ENCODE measurements at places on chromosomes 3 and 15.

- no peak for DNase-seq
Observed at GRCh38 chr3:115638991-115639390, 15.7 kb downstream of the GAP43 start.

GRCh38 chr15:90512276-90512675, 17.4 kb upstream of the CRTC3 start:
- no peak for DNase-seq

DNA sequence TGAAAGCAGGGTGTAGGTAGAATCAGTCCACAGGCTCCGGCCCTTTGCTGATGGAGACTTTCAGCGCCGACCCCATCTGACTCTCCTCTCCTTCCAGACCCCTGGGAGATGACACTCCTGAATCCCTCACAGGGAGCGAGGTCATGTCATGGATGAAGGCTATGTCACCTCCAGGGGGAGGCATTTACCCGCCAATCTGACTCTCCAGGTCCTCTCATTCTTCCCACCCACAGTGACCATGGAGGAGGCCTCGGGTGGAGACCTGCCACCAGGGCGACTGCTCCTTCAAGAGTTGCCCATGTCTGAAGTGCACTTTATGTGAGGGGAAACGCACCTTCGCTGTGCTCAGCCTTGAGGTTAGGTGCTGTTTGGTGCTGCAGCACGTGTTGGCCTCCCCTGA, 112.7 kb downstream of the KLF13 start:
- no peak for DNase-seq

DNA sequence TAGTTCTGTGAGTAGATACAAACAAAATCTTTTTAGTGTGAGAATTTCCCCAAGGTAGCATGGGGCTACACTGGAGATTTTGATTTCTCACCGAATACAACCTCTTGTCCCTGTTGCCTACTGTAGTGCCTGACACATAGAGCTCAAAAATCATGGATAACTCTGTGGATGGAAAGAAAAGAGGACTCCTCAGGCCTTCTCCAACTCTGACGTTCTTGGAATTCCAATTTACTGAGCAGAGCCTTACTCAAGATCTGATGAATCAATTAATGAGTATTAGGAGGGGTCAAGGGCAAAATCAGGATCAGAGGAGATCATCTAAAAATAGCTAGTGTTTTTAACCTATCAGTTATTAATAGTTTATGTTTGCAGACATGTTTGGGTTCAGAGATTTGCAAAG, 46.7 kb upstream of the PYDC2 start:
- DNase-seq, result no peak

- no peak for DNase-seq
Observed at GRCh38 chr15:28977377-28978010, 91.7 kb downstream of the APBA2 start.

- DNase-seq, result no peak
Observed at GRCh38 chr3:52451237-52452083, 2.4 kb downstream of the TNNC1 start.

GRCh38 chr3:37864904-37865303, 3.2 kb downstream of the CTDSPL start:
- DNase-seq, result no peak

DNA sequence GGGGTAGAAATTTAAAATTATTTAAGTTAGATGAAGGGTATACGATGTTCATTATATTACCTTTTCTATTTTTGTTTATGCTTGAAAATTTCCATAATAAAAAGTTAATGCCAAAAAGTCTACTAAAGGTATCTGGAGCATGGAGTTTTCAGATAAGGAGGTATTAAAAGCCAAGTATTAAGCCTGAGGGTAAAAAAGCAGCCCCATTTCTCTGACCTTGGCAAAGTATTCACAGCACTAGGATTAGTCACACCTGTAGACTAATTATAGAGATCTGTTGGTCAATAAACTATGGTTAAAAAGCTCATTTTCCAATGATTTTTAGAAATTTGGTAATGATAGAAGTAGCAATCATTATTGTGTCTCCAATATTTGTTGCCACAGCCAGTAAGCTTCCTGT, 23.1 kb downstream of the XRN1 start:
- no peak for DNase-seq

GRCh38 chr15:47376190-47376589, 341.1 kb upstream of the SEMA6D start:
- DNase-seq, result no peak

- no peak for DNase-seq
Observed at GRCh38 chr3:175301741-175302140, 442.6 kb downstream of the NAALADL2 start.

DNA sequence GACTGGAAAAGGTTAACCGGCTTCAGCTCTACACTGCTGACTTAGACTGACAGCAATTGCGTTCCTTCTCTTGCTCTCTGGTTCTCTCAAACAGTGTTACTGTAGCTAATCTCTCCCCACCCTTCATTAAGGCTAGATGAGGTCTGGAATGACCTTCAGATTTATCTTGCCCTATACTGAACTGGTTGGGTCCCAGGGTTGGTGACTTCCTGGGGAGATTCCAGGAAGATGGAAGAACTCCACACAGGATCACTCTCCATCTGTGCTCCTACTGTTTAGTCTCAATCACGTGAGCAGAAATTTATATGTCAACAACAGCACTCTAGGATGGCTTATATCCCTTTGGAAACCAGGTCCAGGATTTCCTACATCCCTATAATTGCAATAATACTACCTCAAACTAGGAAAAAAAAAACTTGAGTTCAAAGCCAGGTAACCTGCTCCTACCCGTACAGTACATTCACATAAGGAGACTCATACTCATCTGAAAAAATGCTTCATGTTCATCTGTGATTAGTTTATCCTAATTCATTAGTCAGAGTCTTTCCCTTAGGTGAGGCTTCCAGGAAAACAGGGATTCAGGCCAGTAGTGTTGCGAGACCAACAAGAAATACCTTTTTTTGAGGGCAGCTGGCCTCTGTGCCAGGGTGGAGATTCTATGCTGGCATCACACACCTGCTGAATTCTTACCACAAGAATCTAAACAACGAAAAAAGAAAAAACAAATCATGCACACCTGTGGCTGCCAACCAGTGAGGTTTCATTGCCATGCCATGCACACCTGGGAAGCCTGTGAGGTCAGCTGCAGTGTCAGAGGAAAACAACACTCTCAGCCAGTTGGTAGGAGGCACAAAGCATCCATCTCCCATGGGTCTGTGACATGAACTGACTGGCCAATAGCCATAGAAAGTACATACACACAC, 297.3 kb downstream of the MECOM start:
- no peak for DNase-seq

DNA sequence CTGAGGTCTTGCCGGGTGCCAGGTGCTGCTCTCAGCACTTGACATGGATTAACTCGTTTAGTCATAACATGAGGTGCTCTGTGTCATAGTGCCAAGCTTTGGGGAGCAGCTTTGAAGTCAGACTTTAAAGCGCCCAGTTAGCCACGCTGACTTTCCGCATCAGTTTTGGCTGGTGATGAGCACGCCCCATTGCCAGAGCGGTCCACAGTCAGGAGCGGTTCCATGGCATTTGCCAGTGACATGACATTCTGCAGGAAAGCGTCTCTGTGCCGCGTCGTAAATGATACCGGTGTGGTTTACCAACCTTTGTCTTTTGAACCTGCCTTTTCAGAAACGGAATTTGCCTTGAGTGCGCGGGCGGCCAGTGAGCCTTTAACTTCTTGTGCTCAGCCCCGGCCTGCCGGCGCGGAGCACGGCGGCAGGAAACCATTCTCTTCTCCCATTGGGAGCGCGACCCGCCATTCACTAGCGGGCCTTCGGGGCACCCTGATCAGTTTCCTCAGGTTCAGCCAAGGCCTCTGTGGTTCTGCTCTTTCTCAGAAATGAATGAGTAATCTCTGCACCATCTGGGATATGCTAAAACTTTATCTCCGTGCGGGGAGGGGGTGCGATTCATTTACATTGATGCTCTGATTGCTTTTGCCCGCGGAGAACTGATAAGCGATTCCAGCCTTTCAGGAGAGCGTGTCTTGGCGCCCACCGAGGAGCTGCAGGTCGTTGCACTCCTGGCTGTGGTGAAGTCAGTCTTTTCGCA, 1.7 kb upstream of the SLC2A2 start:
- peak; percentile 52 for DNase-seq

GRCh38 chr15:40906991-40907802, 12.9 kb downstream of the VPS18 start:
- no peak for DNase-seq

- no peak for DNase-seq
Observed at GRCh38 chr3:184538666-184539431, 22.7 kb upstream of the EPHB3 start.

DNA sequence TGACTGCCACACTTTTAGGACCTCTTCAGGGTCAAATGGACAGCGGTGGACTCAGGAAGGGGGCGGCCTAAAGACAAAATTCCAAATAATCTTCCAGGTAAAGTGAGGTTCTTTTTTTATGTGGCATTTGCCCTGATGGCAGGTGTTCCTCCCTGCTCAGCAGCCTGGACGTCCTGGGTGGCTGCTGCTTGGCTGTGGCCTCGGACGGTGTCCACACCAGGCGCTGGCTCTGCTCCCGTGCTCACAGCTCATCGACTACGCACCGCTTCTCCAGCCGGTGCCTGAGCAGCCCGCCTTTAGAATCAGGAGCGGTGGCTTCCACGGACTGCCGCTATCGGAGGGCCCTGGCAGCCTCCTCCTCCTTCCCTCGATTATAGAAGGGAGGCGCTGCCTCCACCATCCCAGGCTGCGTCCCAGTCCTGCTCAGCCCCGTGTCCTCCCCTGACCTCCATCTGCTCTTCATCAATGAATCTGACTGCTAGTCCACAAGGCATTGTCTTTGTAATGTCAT, 41.9 kb downstream of the PCSK6 start:
- no peak for DNase-seq

- no peak for DNase-seq
Observed at GRCh38 chr3:144407335-144407734, 435.7 kb downstream of the DIPK2A start.

DNA sequence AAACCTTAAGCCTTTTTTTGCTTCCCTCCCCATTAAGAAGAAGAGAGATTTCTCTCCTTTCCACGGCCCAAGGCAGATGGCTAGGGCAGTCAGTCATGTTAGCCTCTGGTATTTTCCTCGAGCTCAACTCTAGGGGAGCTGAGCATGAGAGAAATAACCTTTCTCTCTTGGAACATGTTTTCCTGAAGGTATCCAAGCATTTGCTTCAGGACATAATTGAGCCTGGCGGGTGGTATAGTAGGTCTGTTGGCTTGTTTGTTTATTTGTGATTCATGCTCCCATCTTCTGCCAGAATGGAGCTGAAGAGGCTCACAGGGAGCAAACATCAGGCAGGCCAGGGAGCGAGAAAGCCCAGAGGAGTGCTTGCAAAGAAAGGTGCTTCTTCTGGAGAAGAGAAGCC, 102.5 kb downstream of the MESD start:
- DNase-seq, result no peak

DNA sequence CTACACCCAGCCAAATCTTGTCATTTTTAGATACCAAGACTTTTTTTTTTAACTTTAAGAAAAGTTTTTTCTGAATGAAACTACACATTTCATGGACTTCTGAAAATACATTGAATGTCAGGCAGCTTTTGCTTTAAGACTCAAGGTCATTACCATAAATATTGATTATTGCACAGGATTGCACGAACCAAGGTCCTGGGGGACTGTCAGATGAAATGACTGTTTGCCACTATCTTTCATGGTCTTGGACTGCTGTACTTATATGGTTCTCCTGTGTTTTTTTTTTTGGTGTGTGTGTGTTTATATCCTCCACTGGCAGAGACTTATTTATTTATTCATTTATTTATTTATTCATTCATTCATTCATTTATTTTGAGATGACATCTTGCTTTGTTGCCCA, 6.9 kb upstream of the MYO1E start:
- DNase-seq, result no peak

- DNase-seq, result no peak
Observed at GRCh38 chr3:126678693-126679317, 23.9 kb upstream of the TXNRD3 start.

DNA sequence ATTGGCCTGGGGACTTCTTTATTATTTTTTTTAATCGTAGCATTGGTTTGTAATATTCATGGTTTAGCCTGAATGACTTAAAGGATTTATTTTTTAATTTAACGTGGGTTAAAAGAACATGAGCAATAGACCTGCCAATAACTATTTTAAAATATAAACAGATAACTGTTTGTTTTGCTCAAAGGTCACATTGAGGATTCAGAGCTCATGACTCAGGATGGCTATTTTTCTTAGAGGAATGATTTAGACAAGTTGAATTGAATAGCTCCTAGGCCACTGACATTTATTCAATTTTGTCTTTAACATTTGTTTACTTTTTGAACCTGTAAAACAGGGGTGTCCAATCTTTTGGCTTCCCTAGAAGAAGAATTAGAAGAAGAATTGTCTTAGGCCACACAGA, 68.5 kb downstream of the ITPR1 start:
- DNase-seq, result no peak

DNA sequence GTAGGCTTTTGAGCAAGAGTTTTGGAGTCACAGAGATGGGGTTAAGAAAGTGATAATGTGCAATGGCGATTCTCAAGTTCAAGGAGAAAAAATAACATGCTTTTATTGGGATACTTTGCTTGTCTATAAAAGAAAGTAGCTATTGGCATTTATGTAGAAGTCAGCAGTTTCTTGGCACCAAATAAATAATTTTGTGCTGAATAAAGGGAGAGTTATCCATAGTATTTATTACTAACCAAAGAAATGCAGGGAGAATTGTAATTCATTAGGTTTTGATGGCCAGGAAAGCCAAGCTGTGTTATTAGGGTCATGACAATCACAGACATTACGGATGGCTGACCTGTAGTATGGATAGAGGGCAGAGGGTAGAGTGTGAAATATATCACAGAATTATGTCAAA, 33.1 kb downstream of the BTD start:
- no peak for DNase-seq

- DNase-seq, result no peak
Observed at GRCh38 chr15:37084602-37085001, 15.7 kb downstream of the MEIS2 start.

DNA sequence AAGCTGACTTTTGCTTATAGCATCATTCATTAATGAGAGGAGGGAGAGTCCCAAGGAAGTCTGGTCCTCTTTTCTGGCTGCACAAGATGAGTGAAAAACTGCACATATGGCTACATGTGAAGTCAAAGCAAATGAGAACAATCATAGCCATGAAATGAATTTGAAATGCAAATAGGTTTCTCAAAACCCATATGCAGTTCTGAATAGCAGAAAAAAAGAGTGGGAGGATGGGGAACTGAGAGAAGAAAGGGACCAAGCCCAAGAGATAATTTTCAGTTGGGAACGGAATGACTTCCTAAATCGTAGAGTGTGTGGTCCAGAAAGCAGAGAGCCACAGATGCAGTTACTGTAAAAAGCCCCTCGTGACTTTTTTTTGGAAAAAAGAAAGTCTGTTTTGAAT, 66.3 kb downstream of the GTPBP8 start:
- no peak for DNase-seq

DNA sequence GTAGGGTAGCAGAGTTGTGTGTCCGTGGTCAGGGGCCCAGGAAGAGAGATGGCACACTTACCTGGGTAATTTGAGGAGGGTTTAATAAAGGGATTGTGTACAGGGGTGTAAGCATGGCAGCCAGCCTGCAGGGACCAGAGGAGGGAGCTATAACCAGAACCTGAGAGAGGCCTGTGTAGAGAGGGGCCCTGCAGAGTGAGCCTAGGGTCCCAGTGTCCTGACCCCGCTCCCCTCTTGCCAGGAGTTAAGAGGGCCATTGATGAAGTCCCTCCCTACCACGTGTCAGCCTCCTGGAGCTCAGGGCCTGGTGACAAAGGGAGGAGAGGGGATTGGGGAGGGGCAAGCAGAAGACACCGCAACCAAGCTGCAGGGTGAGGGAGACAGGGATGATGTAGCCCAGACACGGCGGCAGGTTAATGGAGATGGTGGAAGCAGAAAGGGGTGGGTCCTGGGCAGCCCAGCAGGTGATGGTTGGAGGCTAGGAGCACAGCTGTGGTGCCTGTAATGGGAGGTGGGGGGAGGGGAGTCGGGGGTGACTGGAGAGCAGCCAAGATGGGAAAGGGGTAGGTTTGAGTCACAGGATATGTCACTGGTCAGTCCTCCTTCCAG, 165.4 kb upstream of the TOPAZ1 start:
- no peak for DNase-seq

Measured in stimulated activated CD8-positive, alpha-beta memory T cell treated with anti-CD3 and anti-CD28 coated beads, Interleukin-7, amount 100 ng/mL, for 48 hours (primary cell).